Activated T-cell treated with anti-CD3 and anti-CD28 coated beads, Interleukin-2, amount 50 U/mL, for 72 hours (primary cell): ENCODE measurements at places on chromosomes 5 and 9.

DNA sequence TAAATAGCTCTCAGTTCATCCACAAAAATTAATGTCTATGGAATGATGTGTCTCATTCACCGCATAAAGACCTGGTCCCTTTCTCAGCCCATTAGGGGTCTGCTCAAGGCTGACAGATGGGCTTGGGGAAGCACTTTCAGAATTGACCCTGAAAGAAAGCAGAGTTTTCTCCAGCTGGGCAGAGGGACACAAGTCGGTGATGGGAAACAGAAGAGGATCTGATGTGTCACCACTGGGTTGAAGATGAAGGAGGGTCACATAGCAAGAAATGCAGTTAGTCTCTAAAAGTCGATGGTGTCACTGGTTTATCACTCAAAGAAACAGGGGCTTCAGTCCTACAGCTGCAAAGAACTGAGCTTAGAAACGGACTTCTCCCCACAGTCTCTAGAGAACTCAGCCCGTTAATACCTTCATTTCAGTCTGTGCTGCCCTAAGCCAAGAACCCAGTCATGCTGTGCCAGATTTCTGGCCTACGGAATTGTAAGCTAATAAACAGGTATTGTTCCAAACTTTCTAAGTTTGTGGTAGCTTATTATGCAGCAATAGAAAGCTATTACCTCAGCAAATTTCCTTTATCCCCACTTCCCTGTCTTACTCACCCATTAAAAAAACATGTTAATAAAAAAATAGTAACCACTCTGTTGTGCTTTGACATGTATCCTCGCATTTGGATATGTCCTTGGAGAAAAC is 64.6 kb downstream of the ADAMTS12 start:
- no peak for DNase-seq

DNA sequence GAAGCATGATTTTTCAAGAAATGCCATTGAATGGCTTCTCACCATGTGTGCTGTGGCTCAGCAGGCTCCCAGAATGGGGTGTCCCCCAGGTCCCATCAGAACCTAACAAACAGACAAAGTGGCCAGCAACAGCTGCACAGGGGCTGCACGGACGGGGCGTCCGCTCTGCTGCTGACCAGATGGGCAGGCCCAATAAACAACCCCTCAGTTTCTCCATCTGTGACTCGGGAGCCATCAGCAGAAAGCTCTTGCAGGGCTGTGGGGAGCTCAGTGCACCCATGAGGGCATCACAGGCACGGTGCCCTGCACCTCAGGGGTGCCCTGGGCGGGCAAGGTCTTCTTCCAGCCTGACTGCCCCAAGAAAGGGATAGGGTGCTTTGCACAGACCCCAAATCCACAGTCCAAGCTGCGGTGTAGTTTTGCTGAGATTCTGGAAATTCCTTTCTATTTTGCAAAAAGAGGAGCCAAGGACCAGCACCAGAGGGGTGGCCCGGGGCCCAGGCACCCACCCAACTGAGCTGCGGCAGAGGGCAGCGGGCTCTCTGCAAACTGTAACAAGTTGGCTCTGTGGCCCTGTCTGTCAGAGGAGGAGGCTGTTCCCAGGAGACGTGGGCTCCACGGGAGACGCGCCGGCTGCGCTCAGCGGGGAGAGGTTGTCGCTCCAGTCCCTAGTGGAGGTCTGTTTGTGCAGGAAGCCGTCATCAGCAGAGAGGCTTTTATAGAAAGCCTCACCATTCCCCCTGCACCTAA is 138.7 kb upstream of the PPP1R26 start:
- no peak for DNase-seq

DNA sequence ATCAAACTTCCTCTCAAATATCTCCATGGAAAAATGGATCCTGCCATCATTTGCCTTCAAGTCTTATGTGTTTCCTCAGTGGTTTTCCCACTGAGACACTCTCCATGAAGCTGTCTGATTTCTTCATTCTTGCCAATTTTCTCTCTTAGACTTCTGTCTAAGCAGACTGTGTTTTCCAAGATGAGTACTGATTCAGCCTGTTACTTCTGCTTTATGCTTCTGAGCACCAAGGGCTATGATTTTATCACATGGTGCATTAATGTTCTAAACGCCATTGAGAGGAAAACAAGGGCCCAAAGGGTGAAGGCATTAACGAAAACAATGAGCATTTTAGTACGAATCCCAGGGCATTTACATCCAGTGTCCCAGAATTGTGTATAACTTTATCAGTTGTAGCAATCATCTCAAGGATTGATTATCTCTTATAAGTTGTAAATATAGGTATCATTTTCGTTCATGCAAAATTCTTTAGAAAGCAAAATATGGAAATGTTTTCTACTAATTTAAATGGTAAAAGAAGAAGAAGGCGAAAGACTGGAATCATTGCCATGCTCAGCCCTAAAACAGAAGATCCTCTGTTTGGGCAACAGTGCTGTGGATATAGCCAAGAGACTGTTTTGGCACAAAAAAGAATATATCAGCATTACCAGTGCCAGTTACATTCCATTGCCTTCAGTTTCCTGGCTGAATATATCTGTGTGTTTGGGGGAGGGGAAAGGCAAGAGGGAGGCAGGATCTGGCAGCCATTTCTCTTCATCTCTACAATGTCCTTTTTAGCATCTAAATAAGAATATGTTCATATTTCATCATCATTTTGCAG is 537.6 kb downstream of the ANXA1 start:
- no peak for DNase-seq

GRCh38 chr5:172835290-172835993 is 1.4 kb downstream of the ERGIC1 start:
- no peak for DNase-seq

- no peak for DNase-seq
These were observed 4.9 kb upstream of the OLFM1 start for GRCh38 chr9:135082536-135082935.
